Activated CD8-positive, alpha-beta T cell treated with anti-CD3 and anti-CD28 coated beads for 36 hours (primary cell): ENCODE measurements at places on chromosomes 12 and 14. TPM values are rescaled to one million over a fixed set of nuclear protein-coding genes. Genes with fewer than 3 reads are reported as not detected.

DNA sequence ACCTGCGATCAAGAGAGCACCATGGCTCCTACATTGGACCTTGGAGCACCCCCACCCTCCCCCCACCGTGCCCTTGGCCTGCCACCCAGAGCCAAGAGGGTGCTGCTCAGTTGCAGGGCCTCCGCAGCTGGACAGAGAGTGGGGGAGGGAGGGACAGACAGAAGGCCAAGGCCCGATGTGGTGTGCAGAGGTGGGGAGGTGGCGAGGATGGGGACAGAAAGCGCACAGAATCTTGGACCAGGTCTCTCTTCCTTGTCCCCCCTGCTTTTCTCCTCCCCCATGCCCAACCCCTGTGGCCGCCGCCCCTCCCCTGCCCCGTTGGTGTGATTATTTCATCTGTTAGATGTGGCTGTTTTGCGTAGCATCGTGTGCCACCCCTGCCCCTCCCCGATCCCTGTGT is 1.8 kb upstream of the RNU7-1 start:
- no peak overlapping the region for H3K27ac ChIP-seq
- peaks cover 37% of the 10 kb centered on the region for H3K36me3 ChIP-seq
- no peak overlapping the region for H3K4me3 ChIP-seq
- no peaks in the 10 kb centered on the region for H3K27me3 ChIP-seq

DNA sequence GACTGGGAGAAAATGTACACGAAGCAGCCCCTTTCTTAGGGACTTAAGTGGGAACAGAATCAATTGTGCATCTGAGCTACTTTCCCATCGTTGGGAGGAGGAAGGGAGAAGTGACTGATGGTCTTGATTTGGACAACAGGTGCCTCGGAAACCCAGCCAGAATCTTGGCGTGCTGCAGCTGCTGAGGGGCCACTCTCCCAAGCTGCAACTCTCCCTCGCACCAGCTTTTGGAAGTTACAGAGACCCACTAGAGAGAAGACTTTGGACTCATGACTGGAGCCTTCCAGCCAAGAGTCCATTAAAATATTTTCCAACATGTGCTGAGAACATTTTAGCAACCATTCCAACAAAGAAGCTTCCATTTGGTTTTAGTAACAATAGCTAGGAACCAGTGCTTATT is 52.3 kb downstream of the GNS start:
- H3K27me3 ChIP-seq: no peaks in the 10 kb centered on the region
- no peak overlapping the region for H3K27ac ChIP-seq
- no peak overlapping the region for H3K4me3 ChIP-seq
- H3K36me3 ChIP-seq: peaks cover 3% of the 10 kb centered on the region
- DNase-seq: no peak

- no peak for DNase-seq
- H3K36me3 ChIP-seq: peaks cover 3% of the 10 kb centered on the region
- no peak overlapping the region for H3K27ac ChIP-seq
- peaks cover 52% of the 10 kb centered on the region for H3K4me1 ChIP-seq
- H3K27me3 ChIP-seq: no peaks in the 10 kb centered on the region
Measured at GRCh38 chr12:104698871-104699270, 242.1 kb downstream of the CHST11 start.

DNA sequence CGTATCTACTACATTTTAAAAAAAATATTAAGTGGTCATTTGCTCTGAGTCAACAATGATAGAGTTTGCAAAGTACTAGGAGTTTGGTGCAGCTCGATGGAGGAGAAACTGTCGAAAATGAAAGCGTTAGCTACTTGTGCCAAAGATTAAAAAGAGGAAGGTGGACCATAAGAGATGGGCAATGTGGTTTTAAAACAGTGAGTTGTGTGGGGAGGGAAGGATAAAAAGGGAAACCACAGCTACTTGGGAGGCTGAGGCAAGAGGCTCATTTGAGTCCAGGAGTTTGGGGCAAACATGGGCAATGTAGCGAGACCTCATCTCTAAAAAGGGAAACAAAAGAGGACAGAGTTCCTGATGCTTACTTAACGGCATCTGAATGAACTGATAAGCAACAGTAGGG is 18.2 kb upstream of the STRAP start:
- H3K27ac ChIP-seq: no peak overlapping the region
- H3K27me3 ChIP-seq: peaks cover 26% of the 10 kb centered on the region
- no peak for DNase-seq

The PAH gene
- not detected for total RNA-seq

DNA sequence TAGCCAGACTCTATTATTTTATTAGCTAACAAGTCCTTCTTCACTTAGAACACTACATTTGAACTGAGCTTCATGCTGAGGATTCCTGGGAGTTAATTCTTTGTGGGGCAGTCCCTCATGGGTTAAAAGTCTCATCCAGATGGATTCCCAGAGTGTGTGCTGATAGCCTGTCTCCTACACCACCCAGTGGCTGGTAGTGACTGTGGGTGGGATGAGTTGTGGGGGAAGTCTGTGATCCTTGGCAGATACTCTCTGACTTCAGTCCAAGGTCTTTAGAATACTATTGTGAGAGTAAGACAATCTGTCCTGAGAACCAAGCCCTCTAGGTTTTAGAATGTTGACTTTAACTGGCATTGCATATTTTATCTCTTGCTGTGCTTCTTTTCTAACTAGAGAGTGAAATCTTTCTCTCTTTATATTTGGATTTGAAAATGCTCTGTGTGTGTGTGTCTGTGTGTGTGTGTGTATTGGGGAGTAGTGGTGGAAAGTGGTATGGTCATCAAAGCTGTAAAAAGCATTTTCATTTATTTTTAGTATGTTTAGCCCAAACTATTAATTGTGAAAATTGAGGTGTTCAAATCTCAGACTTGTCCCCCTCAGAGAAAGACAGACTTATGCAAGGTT is 37.3 kb downstream of the AKAP6 start:
- DNase-seq: no peak
- no peak overlapping the region for H3K27ac ChIP-seq
- no peaks in the 10 kb centered on the region for H3K36me3 ChIP-seq
- peaks cover 8% of the 10 kb centered on the region for H3K4me1 ChIP-seq

GRCh38 chr12:6377667-6377994 is 2.3 kb upstream of the SCNN1A start:
- no peak overlapping the region for H3K27ac ChIP-seq
- peak overlapping the region; percentile 58 for H3K4me3 ChIP-seq
- peaks cover 27% of the 10 kb centered on the region for H3K4me1 ChIP-seq

The MIS18BP1 gene
- 51.0 TPM for total RNA-seq

The AMN gene
- total RNA-seq: 1.0 TPM

DNA sequence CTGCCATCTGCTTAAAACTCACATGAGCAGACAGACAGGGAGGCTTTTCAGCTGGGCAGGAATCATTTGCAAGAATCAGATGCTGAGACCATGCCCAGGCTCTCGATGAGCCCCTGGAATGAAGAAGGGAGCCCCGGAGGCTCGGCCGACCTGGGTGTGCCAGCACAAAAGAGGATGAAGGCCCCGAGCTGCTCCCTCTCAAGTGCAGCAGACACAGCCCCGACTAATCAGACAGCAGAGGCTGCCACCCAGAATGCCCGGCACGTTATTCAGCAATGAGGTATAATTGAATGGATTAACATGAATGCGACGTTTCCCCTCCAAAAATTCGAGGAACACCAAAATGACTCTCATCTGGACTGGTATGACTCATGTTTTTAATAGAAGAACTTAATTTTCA is 58.9 kb downstream of the BCL11B start:
- H3K4me3 ChIP-seq: peak overlapping the region; percentile 64
- peak overlapping the region; percentile 98 for H3K27ac ChIP-seq
- no peaks in the 10 kb centered on the region for H3K27me3 ChIP-seq
- H3K4me1 ChIP-seq: peaks cover 96% of the 10 kb centered on the region
- DNase-seq: peak; percentile 60

DNA sequence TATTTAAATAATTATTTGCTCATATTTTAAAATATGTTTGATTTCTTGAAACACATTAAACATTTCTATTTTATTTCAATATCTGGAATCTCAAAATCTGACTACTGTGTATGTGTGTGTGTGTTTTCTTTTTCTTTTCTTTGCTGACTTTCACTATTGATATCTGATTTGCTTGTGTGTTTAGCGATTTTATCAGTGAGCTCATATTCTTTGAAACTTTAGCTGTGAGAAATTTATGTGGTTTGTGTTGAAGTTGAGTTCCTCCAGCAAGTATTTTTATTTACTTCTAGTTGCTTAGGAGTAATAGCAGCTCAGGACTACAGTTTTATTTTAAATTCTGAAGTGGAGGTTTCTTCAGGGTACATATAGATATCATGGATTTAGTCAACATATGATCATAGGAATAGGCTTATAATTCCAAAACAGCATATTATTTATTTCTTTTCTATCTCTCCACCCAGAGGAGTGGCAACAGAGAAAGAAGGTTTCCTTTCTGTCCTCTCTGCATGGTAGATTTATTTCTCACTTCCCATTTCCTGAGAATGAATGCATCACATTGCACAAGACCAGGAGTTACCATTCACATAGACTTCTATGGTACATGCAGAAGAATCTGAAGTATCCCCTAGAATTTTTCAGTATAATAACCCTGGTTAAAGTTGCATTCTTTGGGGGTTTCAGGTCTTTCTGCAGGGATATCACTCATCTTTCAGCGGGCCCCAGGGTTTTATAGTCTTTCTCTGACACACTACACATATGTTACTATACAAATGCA is 60.5 kb downstream of the PTPRQ start:
- H3K4me3 ChIP-seq: no peak overlapping the region
- no peak for DNase-seq
- H3K4me1 ChIP-seq: no peaks in the 10 kb centered on the region

GRCh38 chr12:29220632-29221336 is 71.7 kb downstream of the FAR2 start:
- H3K36me3 ChIP-seq: no peaks in the 10 kb centered on the region
- DNase-seq: no peak
- no peaks in the 10 kb centered on the region for H3K4me1 ChIP-seq
- no peak overlapping the region for H3K27ac ChIP-seq
- no peak overlapping the region for H3K4me3 ChIP-seq

The PTGER2 gene
- 19.5 TPM for total RNA-seq

The FAR2 gene
- total RNA-seq: 6.0 TPM

The ACOT4 gene
- 2.2 TPM for total RNA-seq

GRCh38 chr12:121224591-121224990 is 14.7 kb downstream of the P2RX4 start:
- H3K4me1 ChIP-seq: peaks cover 37% of the 10 kb centered on the region
- H3K27ac ChIP-seq: peak overlapping the region; percentile 88
- no peak overlapping the region for H3K4me3 ChIP-seq
- peak; percentile 61 for DNase-seq
- H3K27me3 ChIP-seq: no peaks in the 10 kb centered on the region

GRCh38 chr12:50187084-50187900 is 20.1 kb upstream of the CERS5 start:
- peak; percentile 84 for DNase-seq
- H3K4me3 ChIP-seq: peak overlapping the region; percentile 19
- peaks cover 50% of the 10 kb centered on the region for H3K4me1 ChIP-seq
- peak overlapping the region; percentile 92 for H3K27ac ChIP-seq
- H3K36me3 ChIP-seq: peaks cover 24% of the 10 kb centered on the region

The COX8C gene
- total RNA-seq: not detected

The ANKRD33 gene
- total RNA-seq: not detected
